ENCODE measurements at places on chromosomes 7 and 10. TPM values are rescaled to one million over a fixed set of nuclear protein-coding genes. Genes with fewer than 3 reads are reported as not detected.

DNA sequence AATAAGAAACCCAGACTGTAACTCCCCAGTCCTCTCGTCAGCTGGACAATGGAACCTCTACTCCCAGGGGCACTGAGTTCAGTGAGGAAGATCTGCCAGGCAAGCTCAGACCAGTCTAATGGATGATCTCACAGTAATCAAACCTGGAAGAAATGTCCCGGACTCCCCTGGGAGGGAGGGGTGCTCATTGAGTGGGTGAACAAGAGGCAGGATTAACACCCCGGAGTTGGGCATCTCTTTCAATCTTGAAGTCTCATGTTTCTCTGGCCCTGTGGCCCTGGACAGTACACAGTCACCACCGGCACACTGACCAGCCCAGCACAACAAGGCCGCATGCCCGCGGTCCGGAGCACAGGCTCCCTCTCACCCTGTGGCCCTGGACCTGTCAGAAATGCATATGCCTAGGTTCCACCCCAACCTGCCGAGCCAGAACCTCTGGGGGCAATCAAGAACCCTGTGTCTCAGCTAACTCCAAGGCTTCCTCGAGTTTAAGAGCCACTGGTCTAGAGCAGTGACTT, 27.8 kb downstream of the CXCL12 start:
- no peak for DNase-seq

The ASCC1 gene
- total RNA-seq = 9.7 TPM

DNA sequence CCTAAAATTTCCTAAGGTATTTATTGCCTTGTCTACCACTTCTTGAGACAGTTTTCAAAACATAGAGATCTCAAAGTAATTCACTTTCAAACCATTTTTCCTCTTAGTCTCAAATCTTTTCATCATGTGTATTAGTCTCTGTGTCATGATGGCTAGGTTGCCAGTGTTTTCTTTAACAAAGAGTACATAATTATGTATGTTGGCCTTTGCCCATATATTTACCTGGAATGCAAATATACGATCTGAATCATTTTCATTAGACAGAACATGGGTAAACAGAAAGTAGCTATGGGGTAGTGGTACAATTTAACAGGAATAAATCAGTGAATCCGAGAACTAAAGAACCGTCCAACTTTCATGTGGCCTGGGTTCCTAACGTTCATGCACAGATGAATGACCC, 852.1 kb upstream of the MBL2 start:
- DNase-seq = no peak

- no peak for DNase-seq
Measured at GRCh38 chr10:32110790-32111189, 54.6 kb upstream of the KIF5B start.

The CASTOR2 gene
- total RNA-seq = 16.8 TPM

The ANKRD1 gene
- total RNA-seq = not detected

The TMEM196 gene
- total RNA-seq = not detected

DNA sequence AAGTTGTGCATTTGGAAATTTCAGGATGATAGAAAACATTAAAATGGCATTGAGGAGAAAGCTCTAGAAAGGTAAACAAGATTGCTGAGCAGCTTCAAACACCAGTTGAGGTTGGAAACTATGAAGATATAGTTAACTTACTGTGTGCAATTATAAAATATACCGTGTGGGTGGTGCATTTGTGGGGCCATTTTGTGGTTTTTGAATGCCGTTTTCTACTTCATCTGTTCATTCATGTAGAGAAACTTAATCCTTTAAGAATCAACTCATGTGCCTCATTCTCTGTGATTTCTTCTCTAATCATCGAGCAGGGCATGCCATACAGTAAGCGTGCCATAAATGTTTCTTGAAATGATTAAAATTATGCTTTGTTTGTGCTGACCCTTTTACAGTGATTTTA, 232.8 kb upstream of the TEX47 start:
- DNase-seq = no peak

GRCh38 chr7:4123346-4123745, 558.7 kb upstream of the FOXK1 start:
- no peak for DNase-seq

The MYL10 gene
- total RNA-seq = not detected

DNA sequence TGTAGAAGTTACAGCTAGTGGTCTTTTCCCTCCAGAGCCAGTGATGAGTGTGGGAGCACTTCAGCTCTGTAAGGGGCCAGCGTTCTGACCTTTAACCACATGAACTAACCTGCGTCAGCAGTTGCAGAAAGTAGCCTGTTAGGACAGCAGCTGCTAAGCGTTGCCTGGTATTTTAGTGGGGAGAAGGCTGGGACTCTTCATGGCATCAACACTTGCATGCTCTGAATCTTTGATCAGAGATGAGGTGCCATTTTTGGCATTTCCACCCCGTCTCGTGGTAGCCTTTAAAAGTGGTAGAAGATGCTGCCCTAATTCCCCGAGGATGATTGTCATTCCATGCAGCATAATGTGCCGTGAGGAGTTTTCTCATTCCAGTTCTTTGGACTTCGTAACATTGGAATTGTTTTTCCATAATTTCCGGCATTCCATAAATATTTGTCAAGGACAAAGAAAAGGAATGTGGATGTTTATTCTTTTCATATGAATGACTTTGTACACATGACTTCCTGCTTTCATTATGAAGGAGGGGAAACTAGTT, 92.2 kb downstream of the AVL9 start:
- no peak for DNase-seq

The FAM25C gene
- total RNA-seq = not detected

The SP8 gene
- not detected for total RNA-seq

- no peak for DNase-seq
Measured at GRCh38 chr10:101085846-101086245, 24.1 kb downstream of the KAZALD1 start.

GRCh38 chr7:25580141-25580540, 351.9 kb upstream of the NPVF start:
- no peak for DNase-seq

DNA sequence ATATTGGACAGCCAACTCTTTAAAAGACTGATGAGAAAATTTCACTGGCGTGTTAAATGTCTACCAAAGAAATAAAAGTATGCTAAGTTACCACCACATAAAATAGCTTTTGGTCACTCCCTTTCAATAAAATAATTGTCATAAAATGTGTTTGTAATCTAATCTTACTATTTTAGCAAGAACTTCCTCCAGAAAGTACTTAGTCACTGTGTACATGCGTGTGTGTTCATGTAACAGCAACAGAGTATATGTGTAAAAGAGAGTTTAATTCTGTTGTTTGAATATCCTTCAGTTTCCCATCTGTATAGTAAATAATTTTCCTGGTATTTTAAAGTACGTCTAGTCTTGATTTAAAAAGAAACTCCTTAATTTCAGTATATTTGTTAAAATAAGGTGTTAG, 35.0 kb upstream of the WASL start:
- no peak for DNase-seq

- DNase-seq = no peak
Measured at GRCh38 chr7:55730197-55730596, 132.4 kb downstream of the SEPTIN14 start.

- no peak for DNase-seq
Measured at GRCh38 chr10:43870968-43871439, 222.3 kb upstream of the ZNF32 start.

The CFAP70 gene
- 2.1 TPM for total RNA-seq
